Non-pigmented ciliary epithelial cell (primary cell): ENCODE measurements at places on chromosomes 16 and 17.

DNA sequence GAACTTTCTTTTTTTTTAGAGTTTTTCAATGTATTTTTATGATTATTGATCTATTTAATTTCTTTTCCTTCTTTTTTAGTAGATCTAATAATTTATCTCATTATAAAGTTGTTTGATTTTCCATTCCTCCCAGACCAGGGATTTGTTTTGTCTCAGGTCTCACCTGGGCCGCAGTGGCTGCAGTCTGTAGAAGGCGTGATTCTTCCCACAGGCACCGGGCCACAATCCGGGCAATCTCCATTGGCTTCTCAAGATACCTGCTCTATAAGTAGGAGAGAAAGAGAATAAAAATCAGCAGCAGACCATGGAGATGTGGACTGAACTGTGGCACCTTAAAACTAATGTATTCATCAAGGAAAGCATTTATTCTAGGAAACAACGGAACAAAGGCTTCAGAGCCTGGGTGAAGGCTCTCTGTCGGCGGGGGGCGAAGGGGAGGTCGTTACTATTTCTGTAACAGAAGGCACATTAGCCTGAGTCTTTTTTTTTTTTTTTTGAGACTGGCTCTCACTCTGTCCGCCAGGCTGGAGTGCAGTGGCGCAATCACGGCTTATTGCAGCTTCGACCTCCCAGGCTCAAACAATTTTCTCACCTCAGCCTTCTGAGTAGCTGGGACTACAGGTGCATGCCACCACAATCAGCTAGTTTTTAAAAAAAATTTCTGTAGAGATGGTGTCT lies 42.7 kb downstream of the STAT3 start:
- DNase-seq = no peak

DNA sequence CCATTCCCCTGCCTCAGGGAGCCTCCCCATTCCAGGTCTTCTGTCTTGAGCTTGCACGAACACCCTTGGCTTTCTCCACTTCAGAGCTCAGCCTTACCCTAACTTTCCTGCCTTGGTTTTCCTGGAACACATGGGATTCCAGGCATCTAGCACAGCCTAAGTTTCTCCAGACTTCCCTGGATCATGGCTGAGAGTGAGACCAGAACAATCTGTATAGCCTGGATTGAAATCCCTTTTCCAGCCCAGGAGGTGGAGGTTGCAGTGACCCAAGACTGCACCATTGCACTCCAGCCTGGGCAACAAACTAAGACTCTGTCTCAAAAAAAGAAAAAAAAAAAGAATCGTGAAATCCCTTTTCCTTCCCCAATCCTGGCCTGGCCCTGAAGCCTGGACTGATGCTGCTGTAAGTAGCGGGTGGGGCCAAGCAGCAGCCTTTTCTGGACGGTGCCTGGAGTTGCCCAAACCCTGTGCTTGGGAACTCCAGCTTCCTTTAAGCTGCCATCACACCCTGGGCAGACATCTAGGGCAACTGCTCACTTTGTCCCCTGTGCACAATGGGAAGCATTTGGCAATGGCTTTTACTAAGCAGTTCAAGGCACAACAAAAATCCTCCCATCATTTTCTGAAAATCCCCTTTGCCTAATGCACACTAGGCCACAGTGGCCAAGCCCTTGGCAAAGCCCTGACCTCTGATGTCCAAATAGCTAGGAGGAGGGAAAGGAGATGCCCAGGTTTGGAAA lies 12.0 kb upstream of the SLC16A5 start:
- DNase-seq = no peak

DNA sequence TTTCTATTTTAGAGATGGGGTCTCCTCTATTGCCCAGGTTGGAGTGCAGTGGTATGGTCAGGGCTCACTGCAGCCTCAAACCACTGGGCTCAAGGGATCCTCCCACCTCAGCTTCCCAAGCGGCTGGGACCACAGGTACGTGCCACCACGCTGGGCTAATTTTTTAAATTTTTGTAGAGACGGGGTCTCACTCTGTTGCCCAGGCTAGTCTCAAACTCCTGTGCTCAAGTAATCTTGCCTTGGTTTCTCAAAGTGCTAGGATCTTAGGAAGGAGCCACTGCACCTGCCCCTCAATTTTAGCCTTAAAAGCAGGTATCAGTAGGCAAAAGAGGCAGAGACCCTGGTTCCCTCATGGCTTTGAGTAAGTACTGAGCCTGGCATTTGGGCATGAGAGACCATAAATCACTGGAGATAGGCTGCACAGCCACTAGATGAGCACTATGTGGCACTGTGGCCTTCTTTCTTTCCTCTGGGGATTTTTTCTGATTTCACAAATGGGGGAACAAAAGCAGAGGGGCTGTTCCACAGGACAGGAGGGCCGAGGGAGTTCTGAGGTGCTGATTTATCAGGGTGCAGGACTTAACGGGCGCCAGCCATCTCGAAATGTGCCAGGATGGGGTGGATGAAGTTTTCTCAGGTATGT lies 82.2 kb downstream of the PLXDC1 start:
- no peak for DNase-seq

- no peak for DNase-seq
Observed at GRCh38 chr16:80100846-80101451, 439.8 kb upstream of the DYNLRB2 start.

GRCh38 chr16:87328846-87329245 lies 11.7 kb upstream of the C16orf95 start:
- DNase-seq = no peak
